AG04450 (cell line): ENCODE measurements at places on chromosomes 12 and 14.
A peak's percentile ranks its signal among the peaks of the same experiment; 100 is the strongest.

GRCh38 chr12:82839796-82840195 is 153.1 kb downstream of the TMTC2 start:
- no peak for DNase-seq

DNA sequence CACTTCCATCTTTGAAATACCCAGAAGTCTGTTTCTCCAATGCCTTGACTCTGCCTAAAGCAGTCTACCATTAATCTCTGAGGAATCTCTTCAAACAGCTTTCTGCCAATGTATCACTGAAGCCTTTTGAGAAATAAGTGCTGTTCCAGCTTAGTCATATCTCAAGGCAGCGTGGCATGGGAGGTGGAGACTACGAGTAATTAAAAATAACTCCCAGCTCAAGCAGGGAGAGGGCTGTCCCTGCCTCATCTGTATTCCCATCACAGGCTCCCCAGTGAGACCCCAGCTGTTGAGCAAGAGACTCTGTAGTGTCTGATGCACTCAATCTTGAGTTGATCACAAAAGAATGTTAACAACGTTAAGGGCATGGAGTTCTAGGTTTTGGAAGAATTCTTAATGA is 700.6 kb downstream of the DIO2 start:
- peak; percentile 6 for DNase-seq

DNA sequence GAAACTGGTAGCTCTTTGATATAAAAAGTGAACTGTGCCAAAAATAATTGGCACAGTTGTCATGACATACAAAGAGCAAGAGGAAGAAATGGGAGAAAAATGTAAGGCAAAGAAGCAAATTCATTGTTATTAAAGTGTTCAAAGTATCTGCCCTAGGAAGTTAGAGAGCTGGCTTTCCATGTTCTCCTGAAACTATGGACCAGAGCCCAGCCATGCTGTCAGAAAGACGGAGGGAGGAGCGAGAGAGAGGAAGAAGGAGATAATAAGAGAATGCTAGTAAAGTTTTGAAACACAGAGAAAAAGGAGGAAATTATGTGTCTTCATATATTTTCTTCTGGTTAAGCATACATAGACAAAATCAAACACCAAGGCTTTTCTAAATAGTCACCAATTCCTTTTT is 78.1 kb upstream of the PELI2 start:
- no peak for DNase-seq

DNA sequence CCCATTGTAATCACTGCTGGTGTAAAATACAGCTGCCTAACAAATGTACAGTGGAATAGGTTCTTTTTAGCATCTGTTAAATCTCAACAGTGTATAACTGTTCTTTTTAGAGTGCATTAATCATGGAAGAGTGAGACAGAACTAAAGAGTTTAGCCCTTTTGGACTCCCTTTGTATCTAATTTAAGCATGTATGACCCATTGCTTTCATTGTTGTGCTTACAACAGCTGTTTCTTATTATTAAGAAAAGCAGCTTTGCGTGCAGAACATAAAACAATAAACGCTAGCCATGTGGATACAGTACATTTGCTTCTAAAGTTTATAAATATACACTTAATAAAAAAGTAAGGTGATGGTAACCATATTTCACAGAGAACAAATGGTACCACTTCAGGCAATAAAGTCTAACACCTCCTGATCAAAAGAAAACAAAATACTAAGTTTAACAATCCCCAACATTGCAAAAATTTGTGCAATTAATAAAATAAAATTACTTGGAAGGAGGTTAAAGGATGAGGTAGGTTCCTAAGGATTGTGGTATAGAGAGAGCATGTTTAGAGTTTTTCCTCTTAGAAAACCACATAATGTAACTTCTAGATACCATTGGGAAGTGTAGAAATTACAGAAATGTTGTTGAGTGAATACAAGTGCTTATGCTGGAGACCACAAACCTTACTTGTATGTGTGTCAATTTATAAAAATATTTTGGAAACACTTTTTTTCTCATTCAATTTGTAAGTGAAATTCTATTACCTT is 448.7 kb downstream of the SLC6A15 start:
- DNase-seq, result peak; percentile 21

DNA sequence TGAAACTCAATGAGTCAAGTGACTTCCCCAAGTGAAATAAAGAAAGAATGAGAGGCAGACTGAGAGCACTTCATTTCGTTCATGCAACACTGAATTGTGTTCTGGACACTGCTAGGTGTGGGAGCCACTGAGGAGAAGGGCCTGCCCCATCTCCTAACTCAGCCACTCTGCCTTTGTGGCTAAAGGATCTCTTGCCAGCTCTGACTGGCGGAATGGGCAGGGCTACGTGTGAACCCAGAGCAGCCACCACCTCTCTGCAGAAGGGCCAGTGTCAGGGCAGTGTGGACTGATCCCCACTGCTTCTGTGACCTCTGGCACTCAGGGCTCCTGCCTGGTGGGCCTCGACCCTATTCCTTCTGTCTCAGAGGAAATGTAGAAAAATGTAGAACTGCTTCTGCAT is 46.5 kb upstream of the GZMB start:
- DNase-seq, result no peak

- no peak for DNase-seq
Measured at GRCh38 chr12:27333403-27334009, 870 bp downstream of the BMAL2 start.

DNA sequence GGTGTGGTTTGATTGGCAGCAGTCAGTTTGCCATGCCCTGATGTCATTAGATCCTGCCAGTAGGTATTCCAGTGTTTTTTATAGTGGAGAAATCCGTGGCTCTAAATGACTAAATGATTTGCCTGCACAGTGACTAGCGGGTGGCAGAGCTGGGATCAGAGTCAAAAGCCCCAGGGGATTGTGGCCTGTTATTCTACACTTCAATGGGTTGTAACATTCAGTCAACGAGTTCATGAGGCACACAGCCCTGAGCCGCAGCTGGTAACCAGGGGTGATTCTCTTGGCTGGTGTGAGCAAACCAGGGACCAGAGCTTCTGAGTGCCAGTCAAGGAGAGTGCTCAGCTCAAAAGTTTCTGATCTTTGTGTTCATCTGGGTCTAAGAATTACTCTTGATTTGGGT is 1.8 kb downstream of the MYH6 start:
- no peak for DNase-seq

DNA sequence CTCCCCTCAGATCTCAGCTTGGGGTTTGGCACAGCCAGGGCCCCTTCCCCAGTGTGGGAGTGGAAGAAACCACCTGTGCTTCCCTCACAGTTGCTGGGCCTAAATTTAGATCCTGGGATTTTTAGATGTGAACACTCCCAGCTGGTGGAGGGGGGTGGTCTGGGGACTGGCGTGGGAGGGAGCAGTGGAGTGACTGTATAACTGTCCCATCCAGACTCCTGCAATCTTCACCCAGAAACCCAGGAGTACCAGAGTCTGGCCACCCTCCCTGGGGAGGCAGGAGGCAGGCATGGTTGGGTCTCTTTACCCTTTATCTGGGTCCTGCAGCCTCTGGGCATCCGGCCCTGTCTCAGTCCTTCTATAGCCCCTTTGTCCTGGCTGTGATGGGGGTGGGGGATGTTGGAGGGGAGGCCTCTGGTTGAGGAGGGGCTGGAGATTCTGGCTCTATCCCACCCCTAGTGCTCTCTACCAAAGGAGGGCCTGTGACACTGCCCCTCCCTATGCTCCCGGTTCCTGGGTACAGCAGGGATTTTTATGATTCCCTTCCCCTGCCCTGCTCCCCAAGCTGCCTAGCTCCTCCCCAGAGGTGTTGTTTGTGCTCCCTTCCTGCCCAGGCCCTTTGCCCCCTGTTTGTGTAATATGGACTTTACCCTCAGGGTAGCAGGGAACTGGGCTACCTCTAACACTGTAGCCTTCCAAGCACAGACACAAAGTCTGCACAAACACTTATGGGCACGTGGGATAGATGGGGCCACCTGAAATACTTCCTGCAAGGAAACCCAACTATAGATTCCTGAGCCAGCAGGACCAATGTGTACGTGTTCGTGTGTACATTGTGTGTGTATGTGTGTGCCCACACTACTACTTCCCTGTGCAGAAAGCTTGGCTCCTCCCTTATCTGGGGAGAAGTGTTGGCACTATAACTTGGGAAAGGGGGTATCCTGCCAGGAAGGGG is 1.7 kb downstream of the ERBB3 start:
- DNase-seq, result no peak

DNA sequence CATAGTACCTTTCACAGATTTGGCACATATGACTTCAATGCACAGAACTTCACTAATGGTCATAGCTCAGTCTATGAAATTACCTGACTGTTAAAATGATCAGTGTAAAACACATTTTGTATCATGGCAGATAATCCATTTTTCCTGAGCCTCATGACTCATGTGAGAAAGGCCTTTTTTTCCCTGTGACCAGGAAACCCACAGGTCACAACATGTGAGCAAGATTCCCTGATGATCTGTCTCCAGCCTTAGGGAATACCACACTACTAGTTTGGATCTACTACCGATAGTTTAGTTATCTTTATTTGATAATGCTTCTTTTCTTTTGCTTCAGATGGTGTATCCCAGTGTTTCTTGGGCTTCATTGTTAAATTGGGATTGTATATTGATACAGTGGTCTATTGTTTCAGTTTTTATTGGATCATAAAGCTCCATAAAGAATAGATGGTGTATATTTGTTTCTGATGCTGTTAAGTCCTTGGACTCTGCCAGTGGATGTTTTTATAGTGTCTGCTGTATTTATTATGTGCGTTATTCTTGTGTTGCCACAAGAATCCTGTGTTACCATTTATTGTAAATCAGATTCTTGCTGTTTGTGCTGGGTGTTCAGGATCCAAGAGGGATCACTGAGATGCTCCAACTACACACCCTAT is 248.7 kb upstream of the PELI2 start:
- no peak for DNase-seq

- no peak for DNase-seq
Measured at GRCh38 chr12:98421316-98421715, 94.1 kb upstream of the TMPO start.

DNA sequence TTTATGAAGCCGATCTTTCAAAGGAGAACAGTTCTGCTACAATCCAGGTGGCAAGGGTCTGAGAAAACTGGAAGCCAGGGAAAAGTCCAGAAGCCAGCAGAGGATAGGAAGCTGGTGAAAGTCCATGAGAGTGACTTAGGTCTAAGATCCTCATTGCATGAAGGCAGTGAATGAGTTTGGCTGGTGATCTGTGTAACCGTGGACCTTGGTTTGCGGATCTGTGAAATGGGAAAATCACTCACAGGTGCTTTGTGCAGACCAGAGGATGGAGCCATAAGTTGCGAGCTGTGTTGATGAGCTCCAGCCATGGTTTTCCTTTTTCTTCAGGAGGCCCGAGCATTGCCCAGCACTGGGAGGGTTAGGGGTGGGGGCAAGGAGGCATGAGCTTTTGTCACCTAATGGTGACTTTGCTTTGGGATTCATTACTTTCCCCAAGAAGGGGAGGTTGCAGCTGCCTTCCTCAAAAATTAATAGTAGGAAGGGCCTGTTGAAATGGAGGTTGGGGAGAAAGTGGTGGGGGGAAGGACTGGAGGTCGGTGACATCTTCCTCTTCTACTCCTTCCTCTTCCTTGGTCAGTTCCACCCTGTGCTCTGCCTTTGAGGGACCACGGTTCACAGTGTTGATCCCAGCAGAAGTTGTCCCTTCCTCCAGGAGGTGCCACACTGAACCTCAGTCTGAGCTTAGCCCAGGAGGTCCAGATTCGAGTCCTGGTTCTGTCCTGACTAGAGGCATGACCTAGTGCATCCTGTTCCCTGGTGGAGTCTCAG is 20.3 kb upstream of the SERPINA6 start:
- DNase-seq, result no peak

GRCh38 chr12:44403185-44403584 is 472.9 kb downstream of the NELL2 start:
- no peak for DNase-seq

GRCh38 chr12:52607314-52607713 is 6.1 kb upstream of the KRT72 start:
- no peak for DNase-seq

DNA sequence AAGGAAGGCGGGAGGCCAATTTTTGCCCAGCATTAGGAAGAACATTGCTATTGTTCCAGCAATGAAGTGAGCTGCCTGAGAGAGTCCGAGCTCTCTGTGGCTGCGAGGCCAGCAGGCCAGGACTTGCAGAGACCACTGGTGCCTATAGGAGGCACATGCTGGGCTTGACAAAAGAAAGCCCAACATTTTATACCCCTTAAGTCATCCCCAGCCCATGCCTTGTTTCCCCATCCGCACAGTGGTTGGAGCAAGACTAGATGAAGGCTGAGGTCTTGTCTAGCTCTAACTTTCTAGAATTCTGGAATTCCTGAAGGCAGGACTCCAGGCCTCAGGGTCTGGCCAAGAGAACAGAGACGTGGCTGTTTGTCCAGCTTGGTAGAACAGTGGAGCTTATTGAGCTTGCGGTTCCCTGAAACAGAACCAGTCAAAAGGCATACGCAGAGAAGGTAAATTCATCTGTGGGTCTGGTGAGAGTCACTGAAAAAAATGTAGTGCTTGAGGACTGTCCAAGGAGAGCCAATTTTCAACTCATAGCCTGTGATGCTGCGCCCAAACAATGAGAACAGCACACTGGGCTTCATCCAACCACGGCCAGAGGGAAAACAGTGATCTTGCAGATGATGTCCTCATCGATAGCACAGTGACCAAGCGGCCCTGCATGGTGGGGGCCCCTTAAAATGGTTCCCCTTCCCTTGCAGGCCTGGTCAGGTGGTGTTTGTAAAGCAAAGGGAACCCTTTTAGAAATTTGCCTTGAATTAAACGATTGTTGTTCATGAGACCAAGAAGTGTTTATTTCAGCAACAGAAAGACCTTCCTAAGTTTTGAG is 27.1 kb upstream of the COL2A1 start:
- no peak for DNase-seq

DNA sequence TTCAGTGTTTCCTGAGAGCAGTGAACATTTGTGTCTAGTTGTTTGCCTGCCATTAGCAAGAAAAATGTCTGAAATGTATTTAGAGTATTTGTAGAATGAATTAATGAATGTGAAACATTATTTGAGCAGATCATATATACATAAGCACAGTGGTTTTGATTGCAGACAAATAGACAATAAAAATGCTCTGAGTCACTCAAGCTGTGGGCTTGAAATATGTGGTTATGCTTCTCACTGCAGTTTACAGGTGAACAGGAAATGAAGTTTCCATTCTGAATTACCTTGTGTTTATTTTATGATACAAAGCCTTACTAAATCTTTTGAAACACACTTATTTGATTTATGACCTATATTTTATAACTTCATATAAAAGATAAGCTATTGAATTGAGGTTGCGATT is 827.7 kb downstream of the TMTC2 start:
- DNase-seq, result no peak

DNA sequence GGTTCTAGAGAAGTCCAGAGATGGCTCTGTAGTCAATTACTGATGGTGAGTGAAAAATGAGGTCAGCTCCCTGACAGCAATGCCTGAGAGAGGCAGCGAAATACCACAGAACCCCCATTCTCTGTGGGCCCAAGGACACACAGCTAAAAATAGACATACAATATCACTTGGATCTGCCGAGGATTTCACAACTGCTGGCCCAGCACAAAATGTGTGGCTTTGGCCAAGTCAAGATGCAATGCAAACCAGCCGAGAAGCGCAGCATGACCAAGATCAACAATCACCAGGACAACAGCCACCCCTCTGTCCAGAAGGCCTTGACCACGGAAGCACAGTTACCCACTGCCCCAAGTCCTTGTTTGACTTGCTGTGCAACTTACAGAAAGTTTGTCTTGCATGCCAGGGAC is 52.2 kb downstream of the CKAP4 start:
- DNase-seq, result no peak
